ENCODE measurements at places on chromosomes 1 and 21. TPM values are rescaled to one million over a fixed set of nuclear protein-coding genes. Genes with fewer than 3 reads are reported as not detected.

DNA sequence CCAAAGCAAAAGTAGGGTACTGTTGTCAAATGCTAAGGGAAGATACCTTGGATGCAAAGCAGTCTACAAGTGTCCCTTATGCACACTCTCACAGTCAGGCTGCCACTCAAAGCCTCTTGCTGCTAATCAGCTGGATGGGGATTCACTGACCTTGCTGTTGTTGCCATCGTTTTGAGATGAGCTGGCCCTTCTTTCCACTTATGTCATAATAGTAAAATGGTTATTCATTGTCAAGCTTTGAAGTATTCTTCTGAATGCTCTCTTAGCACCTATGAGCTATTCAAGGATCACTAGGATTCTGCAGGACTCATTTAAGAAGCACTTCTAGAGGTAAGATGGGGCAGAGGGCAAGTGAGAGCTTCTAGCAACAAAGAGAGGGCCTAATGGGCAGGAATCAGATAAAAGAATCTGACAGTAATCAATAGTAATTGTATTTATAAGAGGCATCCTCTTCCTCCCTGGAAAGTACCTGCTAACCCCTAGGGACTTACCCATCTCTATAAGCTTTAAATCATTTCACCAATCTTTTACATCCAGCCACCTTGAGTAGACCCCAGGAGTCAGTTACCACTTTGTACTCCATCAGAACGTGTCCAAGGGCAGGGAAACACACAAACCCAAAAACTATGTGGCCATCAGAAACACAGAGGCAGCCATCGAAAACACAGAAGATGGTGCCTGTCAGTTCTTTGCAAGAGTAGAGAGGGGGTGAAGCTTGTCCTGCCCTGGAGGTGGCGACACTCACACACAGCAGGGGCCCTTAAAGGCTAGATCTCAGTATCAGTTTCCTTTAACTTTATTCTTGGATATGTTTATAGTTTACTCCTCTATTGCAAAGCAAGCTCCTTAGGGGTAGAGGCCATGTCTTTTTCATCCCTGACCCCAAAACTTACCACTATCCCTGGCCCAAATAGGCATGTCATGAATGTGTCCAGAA is 103.7 kb upstream of the NFIA start:
- DNase-seq: no peak

DNA sequence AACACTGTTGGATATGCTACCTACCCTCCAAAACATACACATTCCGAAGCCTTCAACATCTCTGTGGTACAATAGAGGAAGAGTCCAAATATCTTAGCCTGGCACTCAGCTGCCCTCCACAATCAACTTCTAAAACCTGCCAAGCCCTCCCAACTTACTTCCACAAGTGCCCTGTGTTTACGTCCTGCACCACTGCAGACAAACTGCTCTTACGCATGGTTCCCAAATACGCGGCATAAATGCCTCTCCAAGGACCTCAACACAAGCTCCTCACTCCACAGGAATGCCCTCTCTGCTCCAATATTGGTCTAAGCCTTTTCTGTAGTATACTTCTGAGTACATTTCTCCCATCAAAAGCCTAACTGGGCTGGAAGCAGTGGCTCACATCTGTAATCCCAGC is 6.8 kb downstream of the AK2 start:
- DNase-seq: no peak

- no peak for DNase-seq
These were observed 4.1 kb downstream of the CEP104 start for GRCh38 chr1:3852711-3853485.

DNA sequence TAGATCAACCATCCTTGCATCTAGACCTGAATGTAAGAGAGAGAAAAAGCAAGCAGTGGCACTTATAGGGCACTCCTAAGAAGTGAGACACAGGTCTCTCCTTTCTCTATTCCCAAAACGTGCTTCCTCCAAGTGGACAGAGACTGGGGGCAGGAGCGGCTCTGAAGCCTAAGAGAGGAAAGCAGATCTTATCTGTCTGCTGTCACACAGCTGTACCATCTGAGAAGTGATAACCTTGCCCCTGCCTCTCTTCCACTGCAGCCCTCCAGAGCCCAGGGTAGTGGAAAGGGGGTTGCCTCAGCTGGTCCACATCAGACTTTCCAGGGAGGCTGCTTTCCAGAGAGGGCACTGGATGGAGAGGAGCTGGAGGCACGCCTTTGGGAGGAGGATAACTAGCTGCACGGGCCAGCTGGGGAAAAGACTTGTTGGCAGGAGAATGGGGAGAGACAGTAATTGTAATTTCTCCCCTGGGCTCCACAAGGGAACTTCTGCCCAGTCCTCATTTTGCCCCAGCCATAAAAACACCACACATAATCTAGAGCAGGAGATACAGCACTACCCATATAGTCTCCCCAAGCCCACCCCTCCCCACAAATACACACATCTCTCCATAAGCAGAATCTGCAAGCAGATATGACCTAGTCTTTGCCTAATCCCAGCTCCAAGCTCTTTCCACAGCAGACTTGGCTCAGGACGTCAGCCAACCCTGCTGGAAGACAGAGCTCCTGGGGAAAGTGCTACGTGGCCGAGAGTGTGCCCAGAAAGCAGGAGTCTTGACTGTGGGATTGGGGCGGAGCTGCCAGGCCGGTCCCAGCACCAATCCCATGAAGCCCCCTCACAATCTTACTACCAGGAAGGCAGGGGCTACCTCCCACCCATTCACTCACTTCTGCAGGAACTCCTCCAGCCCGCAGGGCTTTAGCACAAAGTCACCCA is 31.2 kb downstream of the PIK3C2B start:
- no peak for DNase-seq

- DNase-seq: no peak
These were observed 14.2 kb downstream of the MARCKSL1 start for GRCh38 chr1:32321712-32322291.

DNA sequence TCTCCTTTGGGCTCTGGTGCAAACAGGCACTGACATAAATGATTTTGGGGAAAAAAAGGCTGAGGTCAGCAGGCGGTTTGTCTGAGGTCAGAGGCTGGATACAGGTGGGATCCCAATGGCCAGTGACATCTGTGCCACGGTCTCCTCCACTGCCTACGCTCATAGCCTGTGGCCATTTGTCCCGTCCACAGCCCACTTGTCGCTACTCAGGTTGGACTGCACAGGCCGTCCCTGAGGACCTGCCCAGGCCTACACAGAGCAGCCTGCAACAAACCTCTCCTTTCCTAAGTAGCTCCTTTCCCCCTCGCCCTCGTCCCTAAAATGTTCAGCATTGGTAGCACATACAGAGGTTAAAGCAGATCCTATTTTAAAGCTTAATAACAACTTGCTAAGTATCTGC is 150.7 kb downstream of the ZBTB18 start:
- DNase-seq: no peak

GRCh38 chr1:3940754-3941345 is 40.8 kb upstream of the C1orf174 start:
- no peak for DNase-seq

- DNase-seq: no peak
These were observed 28.4 kb downstream of the DISP3 start for GRCh38 chr1:11507309-11507708.

GRCh38 chr1:208270651-208271141 is 26.5 kb upstream of the PLXNA2 start:
- DNase-seq: no peak

DNA sequence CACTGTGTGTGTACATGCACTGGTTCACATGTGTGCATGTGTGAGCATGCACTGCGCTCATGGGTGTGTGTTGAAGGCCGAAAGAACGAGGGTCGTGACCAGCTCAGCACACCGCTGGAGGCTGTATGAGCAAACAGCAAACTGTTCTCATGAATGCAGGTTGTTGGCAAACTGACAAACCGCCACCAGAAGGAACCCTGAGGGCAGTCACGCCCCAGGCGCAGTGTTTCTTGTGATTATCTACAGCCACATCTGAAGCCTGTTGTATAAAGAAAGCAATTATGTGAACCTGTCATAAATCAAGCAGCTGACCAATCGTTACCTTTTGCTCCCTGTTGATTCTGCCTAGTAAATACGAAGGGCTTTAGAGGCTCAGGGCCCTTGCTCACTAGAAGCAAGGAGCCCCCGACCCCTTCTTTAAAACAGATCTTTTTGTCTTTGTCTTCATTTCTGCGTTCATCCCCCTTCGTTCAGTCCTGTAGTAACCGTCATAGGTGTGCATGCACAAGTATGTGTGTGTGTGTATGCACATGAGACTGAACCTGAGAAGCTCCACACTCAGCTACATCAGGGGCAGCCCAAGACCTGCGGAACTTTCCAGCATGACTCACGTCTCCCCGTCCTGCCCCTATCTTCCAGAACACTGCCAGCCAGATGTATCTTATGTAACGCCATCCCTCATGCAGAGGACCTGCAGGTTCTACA is 16.8 kb upstream of the RIPK4 start:
- no peak for DNase-seq

DNA sequence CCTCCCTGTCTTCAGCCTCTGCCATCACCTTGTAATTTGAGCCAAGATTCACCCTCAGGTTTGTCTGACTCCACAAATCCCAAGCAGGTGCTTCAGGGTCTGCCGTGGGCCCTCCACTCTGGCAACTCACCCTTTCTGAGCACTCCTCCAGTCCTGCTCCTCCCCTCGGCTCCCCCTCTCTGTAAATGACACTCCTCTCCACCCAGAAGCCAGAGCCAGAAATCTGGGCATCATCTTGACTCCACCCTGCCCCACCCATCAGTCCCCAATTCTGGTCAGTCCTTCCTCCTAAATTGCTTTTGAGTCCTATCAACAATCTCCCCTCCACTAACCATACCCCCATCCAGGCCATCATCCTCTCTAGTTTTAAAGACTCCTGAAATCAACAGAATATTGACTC is 40.5 kb downstream of the RCSD1 start:
- no peak for DNase-seq

DNA sequence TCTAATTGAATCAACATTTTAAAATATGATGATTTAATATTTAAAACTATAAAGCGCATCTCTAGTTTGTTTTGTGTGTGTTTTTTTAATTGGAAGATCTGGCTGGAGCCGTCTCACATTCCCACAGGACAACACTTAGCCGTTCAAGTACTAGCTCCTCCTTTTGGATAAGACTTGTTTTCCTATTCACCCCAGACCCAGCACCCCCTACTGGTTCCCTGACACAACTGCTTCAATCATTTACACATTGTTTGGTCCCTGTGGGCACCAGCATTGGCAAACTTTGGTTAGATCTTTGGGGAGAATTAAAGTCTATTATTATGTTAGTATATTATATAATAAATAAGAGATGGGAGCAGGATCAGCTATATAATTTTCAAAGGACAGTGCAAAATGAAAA is 34.5 kb downstream of the TYW3 start:
- DNase-seq: no peak

DNA sequence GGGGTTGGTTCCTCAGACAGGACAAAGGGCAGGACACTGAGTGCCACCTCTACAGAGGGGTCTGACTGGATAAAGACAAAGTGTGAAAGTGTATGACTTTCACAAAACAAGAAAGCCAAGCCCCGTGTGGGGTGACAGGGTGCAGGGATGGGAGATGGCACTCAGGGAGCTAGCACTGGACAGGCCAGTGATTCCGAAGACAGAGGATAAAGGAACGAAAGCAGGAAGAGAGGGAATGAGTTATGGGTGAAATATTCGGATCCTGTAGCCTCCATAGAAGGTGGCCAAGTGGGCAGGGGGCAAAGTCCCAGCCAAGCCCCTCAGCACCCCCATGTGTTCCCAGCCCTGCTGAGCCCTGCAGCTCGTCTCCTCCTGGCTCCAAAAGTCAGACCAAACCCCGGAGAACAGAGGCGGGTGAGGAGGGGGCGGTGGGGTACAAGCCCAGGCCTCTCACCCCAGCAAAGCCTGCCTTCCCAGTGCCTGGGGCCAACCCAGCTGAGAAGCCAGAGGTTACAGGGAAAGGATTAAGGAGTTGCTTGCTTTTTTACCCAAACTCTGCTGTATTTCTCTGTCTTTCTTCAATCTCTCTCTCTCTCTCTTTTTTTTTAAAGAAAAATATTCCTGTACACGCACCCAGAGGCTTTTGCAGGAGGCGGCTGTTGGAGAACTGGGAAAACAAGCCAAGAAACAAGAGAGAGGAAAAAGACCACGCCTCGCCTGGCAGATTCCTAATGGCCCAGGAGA is 14.0 kb upstream of the WASF2 start:
- no peak for DNase-seq

GRCh38 chr1:207007352-207008033 is 25.1 kb downstream of the C1orf116 start:
- no peak for DNase-seq

DNA sequence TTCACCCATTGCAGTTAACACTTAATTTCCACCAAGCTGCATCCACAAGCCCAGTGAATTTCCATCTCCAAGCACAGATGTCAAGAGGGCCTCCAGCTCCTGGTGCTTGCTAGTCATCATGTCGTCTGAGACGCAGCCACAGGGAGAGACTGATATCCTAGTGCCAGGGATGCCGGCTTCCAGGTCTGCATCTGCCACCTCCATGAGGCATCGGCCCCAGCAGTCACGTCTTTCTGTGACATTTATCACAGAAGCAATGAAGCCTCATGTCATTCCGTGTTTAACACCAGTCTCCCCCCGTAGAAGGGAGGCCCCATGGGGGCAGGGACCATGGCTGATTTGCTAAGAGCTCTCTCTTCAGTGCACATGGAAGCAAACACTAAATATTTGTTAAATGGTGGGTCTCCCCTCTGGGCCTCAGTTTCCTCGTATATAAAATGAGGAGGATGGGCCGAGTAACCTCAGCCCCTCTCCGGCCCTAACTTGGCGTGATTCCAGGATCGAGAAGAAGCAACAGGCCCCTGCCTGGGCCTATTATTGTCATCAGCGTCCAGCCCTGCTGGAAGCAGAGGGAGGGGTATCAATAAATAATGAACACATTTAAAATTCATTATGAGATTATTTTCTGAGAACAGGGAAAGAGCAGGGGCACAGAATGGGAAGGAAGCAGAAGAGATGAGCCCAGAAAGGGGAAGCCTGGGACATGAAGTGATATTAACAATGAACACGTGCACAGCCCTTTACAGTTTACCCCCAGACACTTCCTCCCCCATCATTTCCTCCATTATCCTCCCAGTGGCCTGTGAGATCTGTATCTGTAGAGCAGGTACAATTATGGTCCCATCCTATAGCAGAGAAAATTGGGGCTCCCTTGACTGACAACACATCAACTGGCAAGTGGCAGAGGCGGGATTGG is 837 bp upstream of the C1QB start:
- no peak for DNase-seq

GRCh38 chr1:232501854-232502253 is 128.1 kb downstream of the SIPA1L2 start:
- DNase-seq: no peak

GRCh38 chr1:93042187-93043056 is 36.7 kb upstream of the MTF2 start:
- DNase-seq: peak; percentile 12

GRCh38 chr1:202237052-202237451 is 43.5 kb downstream of the LGR6 start:
- DNase-seq: no peak

The ACOT11 gene
- total RNA-seq: 0.78 TPM

The SPRR3 gene
- not detected for total RNA-seq

The SGIP1 gene
- not detected for total RNA-seq

The ANKRD65 gene
- total RNA-seq: not detected

The MCOLN3 gene
- 3.2 TPM for total RNA-seq

Data from T-helper 17 cell (primary cell).